ENCODE measurements at places on chromosomes 11 and 22.

- DNase-seq: no peak
Measured at GRCh38 chr22:49619301-49619700, 208.4 kb downstream of the BRD1 start.

- peak; percentile 51 for DNase-seq
Measured at GRCh38 chr22:40276996-40277823, 69.1 kb upstream of the ADSL start.

DNA sequence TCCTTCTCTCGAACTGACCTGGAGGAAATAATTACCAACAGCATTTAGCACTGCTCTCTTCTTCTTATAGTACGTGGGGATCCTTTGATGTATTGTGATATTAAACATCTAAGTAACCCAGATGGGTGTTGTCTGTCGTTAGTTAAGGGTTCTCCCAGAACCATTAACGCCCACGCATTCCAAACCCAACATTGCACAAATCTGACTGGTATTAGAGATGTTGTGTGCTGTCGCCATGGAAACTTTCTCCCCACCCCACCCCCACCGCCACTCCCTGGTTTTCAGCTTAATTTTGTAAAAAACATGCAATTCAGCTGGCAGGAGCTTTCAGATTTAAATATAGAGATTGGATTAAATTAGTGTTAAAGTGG is 1495.2 kb downstream of the TBC1D22A start:
- no peak for DNase-seq

GRCh38 chr11:76069001-76069400 is 137.3 kb downstream of the WNT11 start:
- DNase-seq: no peak

- DNase-seq: no peak
Measured at GRCh38 chr11:106082096-106082495, 4.6 kb downstream of the AASDHPPT start.

- peak; percentile 31 for DNase-seq
Measured at GRCh38 chr11:78806214-78807004, 231.7 kb upstream of the NARS2 start.

- DNase-seq: no peak
Measured at GRCh38 chr22:37503183-37503683, 16.0 kb downstream of the CARD10 start.

DNA sequence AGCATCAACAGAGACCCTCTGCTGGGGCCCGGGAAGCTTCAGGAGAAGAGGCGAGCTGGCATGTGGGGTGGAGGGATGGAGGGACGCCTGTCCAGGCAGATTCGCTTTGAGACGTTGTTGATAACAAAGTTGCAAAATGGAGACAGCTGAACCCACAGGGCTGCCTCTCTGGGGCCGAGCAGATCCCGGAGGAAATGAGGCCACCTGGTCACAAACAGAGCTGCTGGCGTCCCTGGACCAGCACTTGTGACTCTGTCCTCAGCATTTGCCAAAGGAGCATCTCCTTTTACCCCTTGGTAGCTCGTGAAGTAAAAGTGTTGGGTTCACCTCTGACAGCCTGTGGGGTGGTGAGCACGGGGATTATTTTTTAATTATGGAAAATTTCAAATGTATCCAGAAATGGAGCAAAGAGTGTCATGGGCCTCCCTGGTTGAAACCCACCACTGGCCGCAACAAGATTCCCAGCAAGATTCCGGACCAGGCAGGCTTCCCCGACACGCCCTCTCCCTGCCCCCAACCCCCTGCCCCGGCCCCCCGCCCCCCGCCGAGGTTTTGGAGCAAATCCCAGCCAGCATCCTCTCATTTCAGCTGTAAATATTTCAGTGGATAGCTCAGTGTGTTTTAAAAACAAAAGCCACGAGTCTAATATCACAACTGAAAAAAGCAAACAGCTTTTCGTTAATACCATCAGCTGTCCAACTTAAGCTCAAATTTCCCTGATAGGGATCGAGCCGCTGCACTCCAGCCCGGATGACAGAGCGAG is 20.3 kb downstream of the GRAMD4 start:
- no peak for DNase-seq

GRCh38 chr11:28209906-28210305 is 101.7 kb downstream of the METTL15 start:
- no peak for DNase-seq

DNA sequence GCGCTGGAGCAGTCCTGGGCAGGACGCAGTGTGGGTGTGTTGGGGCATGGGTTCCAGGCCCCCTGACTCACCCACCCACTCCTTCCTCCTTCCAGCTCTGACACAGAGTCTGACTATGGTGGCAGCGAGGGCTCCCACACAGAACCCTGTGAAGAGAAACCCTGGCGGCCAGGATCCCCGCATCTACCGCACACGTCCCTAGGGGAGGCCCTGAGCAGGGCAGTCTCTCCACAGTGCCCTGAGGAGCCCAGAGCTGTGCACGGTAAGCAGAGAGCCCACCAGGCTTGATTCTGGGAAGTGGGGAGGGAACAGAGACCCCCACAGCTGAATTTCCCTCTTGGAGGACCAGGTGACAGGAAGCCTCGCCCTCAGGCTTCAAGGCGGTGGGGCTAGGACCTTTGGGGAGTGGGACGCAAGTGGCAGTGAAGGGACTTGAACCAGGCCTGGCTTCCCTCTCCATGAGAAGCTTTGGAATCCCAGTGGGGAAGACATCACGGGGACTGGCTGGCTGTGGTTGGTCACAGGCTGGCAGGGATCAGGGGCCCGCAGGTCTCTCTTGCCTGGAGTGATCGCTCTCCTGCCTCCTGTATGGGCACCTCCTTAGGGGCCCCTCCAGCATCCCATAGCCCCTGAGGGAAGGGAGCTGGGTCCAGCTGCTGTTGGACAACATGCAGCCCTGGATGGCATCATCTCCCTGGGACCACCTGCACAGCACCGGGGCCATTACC is 96.4 kb upstream of the PARVA start:
- DNase-seq: peak; percentile 52

DNA sequence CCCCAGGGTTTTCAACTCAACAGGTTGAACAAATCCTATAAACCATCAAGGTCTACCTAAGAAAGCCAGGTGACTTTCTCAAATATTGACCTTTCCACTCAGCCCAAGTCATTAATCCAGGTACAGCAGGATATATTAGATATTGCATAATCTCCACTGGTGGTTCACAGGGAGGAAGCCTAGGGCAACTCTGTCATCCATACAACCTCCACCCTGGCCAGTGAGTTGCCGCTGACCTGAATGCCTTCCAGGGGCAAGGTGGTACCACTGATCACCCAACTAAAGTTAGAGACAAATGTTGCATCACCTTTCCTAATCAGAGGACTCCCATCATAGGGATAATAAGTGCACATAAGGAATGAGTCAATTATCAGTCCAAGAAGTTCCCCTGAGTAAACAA is 22.9 kb downstream of the GUCD1 start:
- peak; percentile 20 for DNase-seq

GRCh38 chr22:30562366-30562765 is 12.1 kb downstream of the GAL3ST1 start:
- peak; percentile 38 for DNase-seq

- DNase-seq: no peak
Measured at GRCh38 chr11:56916587-56916986, 72.1 kb upstream of the OR5AK2 start.

- no peak for DNase-seq
Measured at GRCh38 chr11:8927233-8927632, 5.5 kb downstream of the C11orf16 start.

DNA sequence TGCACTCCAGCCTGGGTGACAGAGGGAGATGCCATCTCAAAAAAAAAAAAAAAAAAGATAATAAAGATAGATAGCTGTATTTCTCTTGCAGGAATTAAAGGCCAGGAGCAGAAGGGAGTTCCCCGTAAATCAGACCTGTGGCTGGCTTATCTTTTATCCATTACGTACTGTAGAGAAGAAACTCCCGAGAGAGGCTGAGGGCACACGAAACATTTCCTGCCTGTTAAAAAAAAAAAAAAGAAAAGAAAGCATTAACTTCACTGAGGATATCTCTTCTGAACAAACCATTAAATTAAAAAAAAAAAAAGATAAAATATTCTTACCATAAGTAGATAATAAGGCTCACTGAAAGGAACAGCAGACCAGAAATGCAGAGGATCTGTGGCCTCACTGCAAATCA is 22.5 kb downstream of the P4HA3 start:
- DNase-seq: no peak

- no peak for DNase-seq
Measured at GRCh38 chr22:25452116-25452700, 112.3 kb upstream of the GRK3 start.

GRCh38 chr11:105989124-105989523 is 32.9 kb downstream of the MSANTD4 start:
- no peak for DNase-seq

DNA sequence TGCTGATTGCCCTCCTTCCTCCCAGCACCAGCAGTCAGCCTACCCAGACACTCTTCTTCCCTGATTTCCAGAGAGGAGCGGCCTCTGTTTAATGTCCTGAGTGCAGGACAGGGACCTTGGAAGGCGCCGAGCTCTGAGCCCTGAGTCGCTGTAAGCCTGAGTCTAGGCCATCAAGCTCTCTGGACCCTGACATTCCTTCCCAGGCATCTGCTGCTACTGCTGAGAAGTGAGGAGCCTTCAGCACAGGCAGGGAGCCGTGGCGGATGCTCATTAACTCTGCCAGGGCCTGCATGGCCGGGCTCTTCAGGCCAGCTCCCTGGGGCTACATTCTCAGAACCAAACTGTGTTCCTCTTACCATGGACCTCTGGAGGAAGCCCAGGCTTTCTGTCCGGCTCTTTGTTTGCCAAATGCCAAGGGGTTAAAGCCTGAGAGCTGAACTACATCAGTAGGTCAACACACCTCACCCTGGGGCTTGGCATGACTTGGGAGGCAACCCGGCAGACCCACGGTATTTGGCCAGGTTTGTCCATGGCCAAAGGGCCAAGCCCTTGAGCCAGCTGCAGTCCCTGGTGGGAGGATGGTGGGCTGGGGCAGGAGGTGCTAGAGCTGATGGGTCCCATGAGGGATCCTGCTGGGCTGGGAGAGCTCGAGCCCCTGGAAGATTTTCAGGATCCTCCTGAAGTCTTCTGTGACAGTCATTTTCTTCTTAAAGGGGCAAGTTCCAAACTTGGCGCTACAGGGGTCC is 721.4 kb downstream of the BRD1 start:
- DNase-seq: no peak

DNA sequence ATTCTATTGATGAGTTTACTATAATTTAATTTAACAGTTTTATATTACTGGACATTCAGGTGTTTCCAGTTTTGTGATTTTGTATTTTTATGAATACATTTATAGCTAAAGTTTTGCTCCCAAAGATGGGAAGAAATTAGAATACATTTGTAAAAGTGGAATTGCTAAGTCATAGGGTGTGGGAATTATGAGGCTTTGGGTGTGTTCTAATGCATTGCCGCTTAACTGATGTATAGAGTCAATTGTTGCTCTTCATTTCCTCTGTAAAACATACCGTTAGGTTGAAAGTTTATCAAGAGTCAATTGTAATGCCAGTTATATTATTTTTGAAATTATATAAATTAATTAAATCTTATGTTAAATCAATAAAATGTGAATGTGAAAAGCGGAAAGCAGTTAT is 16.2 kb downstream of the PAAF1 start:
- DNase-seq: no peak

DNA sequence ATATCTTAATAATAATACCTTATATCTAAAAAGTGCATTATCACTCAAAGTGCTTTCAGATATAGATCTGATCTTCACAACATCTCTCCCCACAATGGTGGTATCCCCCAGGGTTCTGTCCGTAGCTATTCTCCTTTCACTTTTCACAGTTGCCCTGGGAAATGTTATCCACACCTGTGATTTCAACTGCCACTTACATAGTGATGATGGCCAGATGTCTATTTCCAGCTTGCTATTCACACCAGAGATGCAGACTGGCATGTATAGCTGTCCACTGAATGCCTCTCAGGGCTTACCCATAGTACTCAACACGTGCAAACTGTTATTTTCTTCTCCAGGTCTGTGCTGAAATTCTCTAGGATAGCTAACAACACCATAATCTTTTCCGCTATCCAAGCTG is 724.7 kb downstream of the DLG2 start:
- no peak for DNase-seq

GRCh38 chr11:72840780-72841179 is 26.6 kb downstream of the ATG16L2 start:
- DNase-seq: peak; percentile 75

All from epithelial cell of esophagus (primary cell).